ENCODE measurements at places on chromosomes 2 and 18.

DNA sequence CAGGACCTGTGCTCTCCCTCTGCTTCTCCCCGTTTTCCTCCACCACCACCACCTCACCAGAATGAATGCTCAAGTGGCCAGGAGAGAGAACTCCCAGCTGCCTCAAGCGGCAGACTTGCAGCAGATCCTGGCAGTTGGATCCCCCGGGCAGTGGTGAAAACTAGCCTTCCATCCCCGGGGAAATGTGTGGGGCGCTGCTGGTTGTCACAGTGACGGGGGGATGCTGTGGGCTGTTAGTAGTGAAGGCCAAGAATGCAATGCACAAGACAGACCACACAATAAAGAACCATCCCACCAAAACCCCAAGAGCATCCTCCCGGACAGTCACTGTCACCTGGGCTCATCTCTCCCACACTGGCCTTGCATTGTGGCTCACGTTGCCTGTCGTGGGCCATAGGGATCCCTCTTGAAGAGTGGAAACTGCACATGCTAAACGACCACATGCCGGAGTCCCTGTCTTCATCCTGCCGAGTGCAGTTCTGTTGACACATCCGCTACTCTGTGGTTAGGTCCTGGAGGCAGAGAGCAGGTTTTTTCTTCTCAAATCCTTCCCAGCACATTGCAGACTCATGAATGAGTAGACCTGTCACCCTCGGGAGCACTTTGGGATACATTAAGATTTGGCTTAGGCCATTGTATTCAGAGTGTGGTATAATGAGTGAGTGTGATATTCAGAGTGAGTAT lies 13.5 kb downstream of the SPATA3 start:
- no peak for DNase-seq

DNA sequence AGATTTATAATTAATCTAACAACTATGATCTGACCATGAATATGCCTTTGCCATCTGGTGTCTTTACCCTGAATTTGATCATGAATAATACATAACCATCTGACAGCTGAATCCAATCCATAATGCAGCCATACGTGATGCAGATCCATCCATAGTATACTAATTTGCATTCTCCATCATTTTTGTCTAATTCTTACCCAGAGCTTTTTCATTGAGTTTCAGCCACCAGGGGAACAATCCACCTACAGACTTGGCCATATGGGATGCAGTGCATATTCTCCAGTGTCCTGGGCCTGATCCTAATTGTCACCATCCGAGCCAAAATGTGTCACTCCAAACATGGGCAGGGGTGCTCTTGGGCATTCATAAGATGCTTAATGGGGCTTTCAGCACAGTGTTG lies 227.2 kb upstream of the CRIM1 start:
- DNase-seq = no peak

DNA sequence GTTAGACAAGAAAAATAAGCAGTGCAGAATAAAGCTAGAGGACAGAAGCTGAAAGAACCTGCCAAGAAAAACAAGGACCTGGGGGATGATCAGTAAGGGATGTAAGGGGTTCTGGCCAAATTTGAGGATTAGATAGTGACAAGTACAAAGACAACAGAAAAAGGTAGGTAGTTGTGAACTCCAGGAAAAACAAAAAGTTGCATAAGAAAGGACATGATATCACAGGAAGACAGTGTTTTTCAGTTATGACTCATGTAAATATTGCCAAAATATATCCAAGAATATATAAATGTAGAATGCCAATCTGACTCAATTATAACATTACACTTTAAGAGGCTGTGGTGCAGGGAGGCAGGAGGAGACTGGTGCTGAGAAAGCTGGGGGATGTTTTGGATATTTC lies 209.8 kb upstream of the SH3BP4 start:
- DNase-seq = no peak

DNA sequence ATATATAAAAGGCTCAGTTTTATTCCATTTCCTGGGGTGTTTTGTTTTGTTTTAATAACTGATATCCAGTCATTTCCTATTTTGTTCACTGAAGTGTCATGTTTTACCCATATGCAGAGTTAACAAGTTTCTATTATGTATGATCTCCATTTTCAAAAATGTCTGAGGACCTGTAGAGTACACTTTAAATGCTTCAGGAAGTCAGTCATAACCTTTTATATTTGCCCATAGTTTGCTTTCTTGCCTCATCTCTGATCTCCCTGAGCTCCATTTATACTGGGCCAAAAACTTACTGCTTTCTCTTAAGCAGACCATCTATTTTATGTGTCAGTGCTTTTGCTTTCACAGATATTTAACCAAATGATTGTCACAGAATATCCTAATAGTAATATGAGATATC lies 278.7 kb downstream of the MBD5 start:
- DNase-seq = no peak

- DNase-seq = no peak
These were observed 18.5 kb upstream of the IL36G start for GRCh38 chr2:112959109-112959812.

- no peak for DNase-seq
These were observed 41.2 kb downstream of the TAF4B start for GRCh38 chr18:26267357-26267930.

DNA sequence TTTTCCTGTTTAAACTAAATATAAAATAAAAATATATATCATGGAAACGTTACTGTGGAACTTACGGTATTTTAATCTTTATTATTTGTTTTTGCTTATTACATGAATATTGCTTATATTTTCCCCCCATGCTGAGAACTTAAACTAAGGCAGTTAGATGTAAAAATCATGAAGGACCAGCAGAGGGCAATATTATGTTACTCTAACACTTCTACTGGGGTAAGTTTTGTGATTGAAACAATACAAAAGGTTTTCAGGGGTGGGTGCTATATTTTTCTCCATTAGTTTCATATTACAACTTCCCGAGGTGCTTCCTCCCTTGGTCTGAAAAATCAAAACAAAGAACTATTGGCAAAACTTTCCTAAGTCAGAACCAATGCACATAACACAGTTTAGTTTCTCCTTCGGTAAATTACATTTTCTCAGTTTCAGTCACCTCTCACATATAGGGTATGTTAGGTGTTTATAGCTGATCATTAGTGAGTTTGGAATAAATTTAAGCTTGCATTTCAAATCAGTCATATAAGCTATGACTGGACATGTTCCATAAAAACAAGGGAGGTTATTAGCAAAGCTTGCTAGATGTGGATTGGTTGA lies 54.8 kb downstream of the ZNF407 start:
- DNase-seq = no peak

GRCh38 chr18:3305933-3306332 lies 44.0 kb downstream of the MYL12B start:
- no peak for DNase-seq

GRCh38 chr2:43708891-43709290 lies 32.7 kb upstream of the C1GALT1C1L start:
- no peak for DNase-seq

DNA sequence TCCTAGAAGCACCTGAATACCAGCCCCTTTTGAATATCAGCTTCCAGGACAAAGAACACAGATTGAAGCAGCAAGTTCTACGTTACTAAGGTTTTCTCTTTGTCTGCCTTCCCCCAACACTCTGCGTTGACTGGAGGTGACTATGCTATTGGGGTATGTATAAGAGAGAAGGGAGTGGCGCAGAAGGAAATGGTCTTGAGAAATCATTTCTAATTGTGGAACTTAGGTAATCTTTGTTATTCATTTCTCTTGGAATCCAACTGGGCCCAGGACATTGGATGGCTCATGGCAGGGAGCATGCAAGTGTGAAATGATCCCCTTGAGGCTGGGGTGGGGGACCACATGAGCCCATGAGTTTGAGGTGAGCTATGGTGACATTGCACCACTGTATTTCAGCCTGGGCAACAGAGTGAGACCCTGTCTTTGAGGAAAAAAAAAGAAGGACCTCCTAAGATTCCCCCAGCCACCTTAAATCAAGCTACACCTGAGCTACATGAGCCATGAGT lies 29.7 kb downstream of the XDH start:
- no peak for DNase-seq

GRCh38 chr2:74532222-74532621 lies 2.5 kb downstream of the HTRA2 start:
- no peak for DNase-seq

GRCh38 chr2:47178341-47178740 lies 23.2 kb upstream of the STPG4 start:
- DNase-seq = no peak

DNA sequence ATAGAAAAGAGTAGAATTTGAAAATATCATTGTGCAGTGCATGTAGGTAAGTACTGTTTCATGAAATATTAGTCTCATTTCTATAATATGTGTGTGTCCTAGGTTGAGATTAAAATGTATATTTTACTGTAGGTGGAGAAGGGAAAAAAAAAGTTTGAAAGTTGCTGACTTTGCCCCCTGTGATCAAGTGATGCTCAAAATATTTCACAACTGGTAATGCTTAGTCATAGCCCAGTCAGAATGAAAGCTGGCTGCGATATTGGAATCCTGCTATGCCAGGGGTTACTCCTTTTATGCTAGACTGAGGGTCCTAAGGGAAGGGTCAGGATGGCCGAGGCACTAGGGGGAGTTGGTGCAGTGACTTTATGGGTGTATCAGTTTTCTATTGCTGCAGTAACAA lies 19.5 kb upstream of the CFAP36 start:
- no peak for DNase-seq

DNA sequence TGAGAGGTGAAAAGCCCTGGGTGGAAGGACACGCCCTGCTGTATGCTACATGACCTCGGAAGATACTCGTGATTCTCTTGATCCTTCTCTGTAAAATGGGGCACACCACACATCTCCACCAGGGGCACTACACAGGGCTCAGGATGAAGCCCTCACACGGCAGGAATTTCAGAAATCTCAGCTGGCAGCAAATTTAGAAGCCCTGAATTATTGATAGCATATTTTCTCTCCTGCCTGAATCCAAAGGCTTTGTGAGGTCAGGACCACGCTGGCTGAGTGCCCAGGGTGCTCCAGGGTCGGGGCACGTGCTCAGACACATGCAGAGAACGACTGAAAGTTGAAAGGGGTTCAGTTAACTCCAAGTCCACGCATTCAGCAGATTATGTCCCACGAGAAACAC lies 42.1 kb upstream of the GALR1 start:
- DNase-seq = no peak

DNA sequence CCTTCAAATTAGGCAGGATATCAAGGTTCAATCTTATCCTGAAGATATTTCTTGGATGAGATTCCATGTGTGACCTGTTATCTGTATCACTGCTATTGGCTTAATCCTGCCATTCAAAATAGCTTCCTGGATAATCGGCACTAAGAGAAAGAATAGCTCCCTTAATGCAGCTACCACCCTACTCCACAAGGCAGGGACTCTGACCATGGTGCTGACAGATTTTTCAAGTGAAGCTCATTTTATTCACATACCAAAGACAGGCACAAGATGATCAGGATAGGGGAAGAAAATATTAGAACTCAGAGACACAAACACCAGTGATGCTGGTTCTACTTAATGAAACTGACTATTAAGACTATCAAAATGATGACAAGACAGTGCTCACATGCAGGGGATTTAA lies 74.9 kb downstream of the ORC4 start:
- DNase-seq = no peak

DNA sequence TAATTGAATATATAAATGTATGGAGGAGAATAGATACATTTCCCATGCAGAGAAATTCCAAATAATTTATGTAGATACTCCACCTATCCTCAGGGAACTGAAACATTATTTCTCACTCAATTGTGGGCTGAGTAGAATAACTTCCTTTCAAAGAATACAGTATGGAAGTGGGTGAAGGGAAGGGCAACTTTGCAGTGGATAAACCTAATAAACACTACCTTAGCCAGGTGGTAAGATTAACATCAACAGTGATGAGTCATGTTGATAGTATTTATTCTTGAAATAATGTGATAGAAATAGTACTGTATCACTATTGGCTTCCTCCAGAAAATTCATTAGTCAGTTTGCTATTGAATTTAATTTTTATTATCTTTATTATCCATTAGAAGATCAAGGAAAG lies 716.4 kb upstream of the CHAC2 start:
- DNase-seq = no peak

DNA sequence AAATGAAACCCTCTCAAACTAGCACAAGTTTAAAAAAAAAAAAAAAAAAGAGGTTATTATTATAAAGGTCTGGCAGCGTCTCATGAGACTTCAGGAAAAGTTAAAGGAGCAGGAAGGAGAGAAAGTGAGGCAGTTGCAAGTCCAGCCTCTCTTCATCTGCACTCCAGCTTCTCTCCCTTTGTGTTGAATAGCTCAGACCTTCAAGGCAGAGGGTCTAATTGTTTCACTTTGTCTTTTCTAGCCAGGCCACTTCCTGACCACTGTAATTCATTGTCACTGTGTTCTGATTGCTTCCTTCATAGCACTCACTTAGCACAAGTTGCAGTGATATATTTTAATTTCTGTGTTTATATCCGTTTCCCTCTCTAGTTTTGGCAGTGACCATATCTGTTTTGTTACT lies 99.9 kb downstream of the SPATS2L start:
- DNase-seq = no peak

DNA sequence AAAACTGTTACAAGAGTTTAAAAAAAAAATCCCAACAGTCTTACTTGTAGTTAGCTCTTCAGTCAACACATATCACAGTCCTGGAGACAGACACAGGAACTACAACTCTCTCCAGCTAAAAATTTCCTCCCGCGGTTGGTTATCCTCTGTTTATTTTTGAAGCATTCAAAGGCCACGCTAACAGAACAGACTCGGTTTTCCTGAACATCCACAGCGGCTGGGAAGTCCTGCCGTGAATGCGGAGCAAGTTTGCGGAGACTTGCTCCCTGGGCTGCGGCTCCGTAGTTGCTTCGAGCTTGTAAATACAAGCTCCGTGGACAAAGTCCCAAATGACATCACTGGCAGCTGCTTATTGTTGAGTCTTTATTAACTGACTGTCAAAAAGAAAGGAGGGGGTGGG lies at the start of gene NCKAP5:
Gene NCKAP5, minus strand, starts transcription at position 292 of the 400 bp plus-strand sequence. CDS start 50,937 bp downstream, outside the sequence.
- DNase-seq = no peak

DNA sequence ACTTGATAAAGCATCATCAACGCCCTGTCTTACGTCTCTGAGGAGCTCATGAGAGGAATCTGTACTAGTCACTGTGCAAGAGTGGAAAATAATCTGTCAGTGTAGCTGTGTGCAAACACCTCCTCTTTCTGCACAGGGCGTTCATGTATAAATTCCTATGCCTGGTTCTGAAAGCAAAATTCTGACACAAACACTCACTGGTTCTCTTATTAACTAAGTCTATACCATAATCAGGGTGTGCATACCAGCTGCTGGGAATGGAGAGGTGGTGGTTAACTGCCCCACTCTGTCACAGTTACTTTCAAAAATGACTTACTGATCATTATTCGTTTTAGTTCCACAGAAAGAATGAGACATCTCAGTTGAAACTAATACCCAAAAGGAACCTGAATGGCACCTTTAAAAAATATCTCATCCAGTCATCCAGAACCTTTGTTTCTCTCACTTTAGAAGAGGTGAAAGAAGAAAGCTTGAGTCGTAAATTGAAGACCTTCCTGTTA lies 35.7 kb downstream of the STK39 start:
- DNase-seq = no peak

- no peak for DNase-seq
These were observed 252.6 kb downstream of the TTC32 start for GRCh38 chr2:19649142-19649541.

- no peak for DNase-seq
These were observed 80.2 kb upstream of the GPC1 start for GRCh38 chr2:240355001-240355891.

- no peak for DNase-seq
These were observed 79.2 kb upstream of the EPC2 start for GRCh38 chr2:148565272-148565894.

All from esophagus squamous epithelium (tissue), 5 donors.